Thyroid gland (tissue), 4 donors: ENCODE measurements at places on chromosomes 16 and 17.
A peak's percentile ranks its signal among the peaks of the same experiment; 100 is the strongest.

- DNase-seq: no peak
Observed at GRCh38 chr16:10151718-10152117, 30.5 kb downstream of the GRIN2A start.

DNA sequence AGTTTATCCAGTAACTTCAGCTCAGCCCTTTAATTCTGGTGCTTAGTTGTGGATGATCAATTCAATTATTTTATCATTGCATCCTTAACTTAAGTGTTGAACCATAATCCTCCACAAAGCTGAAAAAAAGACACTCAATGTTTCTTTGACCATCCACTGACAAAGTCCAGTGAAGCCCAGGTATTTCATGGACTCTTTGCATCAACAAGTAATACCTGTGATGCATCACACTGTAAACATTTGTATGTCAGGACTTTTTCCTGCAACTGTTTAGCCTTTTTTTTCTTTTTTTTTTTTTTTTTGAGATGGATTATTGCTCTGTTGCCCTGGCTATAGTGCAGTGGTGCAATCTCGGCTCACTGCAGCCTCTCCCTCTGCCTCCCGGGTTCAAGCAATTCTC, 6.6 kb upstream of the NFAT5 start:
- DNase-seq: no peak

DNA sequence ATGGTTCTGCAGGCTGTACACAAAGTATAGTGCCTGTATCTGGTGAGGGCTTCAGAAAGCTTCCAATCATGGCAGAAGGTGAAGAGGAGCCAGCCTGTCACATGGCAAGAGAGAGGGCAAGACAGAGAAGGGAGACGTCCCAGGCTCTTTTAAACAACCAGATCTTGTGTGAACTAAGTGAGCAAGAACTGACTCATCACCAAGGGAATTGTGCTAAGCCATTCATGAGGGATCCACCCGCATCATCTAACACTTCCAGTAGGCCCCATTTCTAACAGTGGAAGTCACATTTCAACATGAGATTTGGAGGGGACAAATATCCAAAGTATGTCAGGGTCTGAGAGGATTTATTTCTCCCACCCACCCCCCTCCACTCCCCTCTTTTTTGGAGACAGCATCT, 56.2 kb upstream of the ELAC2 start:
- no peak for DNase-seq

- no peak for DNase-seq
Observed at GRCh38 chr16:22624800-22625533, 114.3 kb downstream of the NPIPB5 start.

- DNase-seq: no peak
Observed at GRCh38 chr17:68273722-68274121, 17.2 kb downstream of the SLC16A6 start.

GRCh38 chr17:63279498-63280230, 166.4 kb downstream of the CYB561 start:
- DNase-seq: no peak

DNA sequence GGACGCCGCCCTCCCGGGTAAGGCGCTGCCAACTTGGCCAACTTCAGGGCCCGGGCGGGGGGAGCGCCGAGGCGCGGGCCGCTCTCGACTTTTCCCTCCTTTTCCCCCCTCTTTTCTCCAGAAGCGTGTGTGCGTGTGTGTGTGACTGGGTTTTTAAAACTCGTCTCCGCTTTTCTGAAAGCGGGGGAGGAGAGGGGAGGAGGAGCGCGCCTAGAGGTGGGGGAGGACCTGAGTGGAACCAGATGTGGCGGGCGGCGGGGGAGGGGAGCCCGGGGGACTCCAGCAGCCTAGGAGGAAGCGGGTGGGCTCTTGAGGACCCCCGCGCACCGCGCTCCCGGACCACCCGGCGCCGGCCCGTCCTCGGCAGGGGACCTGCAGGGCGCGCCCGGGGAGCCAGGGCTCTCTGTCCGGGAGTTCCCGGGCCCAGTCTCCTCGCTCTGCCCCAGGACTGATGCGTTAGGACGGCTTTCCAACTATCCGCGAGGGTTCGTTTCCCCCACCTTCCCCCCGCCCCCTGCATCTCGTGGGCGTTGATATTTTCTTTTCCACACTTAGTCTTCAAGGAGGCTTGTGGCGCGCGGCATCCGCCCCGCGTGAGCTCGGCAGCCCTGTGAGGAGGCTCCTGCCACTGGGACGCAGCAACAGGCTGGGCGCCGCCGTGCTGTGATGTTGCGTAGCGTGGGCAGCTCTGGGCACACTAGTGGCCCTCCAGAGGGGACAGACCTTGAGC, 599 bp downstream of the MRC2 start:
- peak; percentile 12 for DNase-seq
